ENCODE measurements at places on chromosomes 4 and X. TPM values are rescaled to one million over a fixed set of nuclear protein-coding genes. Genes with fewer than 3 reads are reported as not detected.

DNA sequence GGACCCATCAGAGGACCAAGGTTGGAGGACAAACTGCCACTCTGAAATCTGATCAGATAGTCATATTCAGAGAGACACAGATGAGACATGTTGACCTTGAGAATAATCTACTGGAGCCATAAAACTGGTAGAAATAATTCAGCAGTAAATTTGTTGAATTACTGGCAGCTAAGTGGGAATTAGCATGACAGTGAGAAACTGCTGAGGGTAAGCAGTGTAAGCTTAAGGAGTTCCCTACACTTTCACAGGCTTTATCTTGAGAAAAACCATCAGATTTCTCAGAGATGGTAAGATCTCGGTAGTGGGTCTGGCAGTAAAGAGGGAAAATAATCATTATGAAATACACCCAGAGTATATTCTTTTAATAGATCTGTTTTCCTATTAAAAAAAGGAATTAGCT is 213.7 kb downstream of the TECRL start:
- H3K4me3 ChIP-seq = no peak overlapping the region
- H3K4me1 ChIP-seq = no peaks in the 10 kb centered on the region
- H3K27me3 ChIP-seq = no peaks in the 10 kb centered on the region

GRCh38 chr4:106270736-106271135 is 45.3 kb downstream of the TBCK start:
- H3K27me3 ChIP-seq = no peaks in the 10 kb centered on the region
- H3K4me3 ChIP-seq = no peak overlapping the region
- no peak for DNase-seq
- no peaks in the 10 kb centered on the region for H3K4me1 ChIP-seq
- H3K27ac ChIP-seq = no peak overlapping the region

GRCh38 chr4:38132107-38132673 is 172.0 kb downstream of the PTTG2 start:
- peak overlapping the region; percentile 85 for H3K27ac ChIP-seq
- peaks cover 58% of the 10 kb centered on the region for H3K4me1 ChIP-seq
- H3K4me3 ChIP-seq = peak overlapping the region; percentile 69
- H3K36me3 ChIP-seq = peaks cover 22% of the 10 kb centered on the region

GRCh38 chrX:150773634-150774033 is 80.4 kb downstream of the MTMR1 start:
- no peak overlapping the region for H3K27ac ChIP-seq
- DNase-seq = no peak
- H3K36me3 ChIP-seq = no peaks in the 10 kb centered on the region
- no peak overlapping the region for H3K4me3 ChIP-seq

DNA sequence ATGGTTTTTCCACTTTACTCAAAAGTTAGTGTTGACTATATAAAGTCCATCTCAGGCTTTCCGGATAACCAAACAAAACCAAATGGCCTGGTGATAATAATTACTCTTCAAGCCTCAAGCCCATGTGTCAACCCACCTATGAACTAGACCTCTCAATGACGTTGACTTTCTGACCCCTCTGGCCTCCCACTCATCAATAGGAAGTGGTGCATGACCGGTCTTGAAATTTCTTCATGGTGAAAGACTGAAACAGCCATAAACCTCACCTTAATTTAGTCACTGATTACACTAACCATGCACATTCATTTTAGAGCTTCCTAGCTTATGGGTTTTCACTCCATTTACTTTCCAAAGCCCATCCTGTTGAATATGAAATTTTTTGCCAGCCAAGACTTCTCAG is 276.0 kb downstream of the KLHL13 start:
- H3K4me1 ChIP-seq = no peaks in the 10 kb centered on the region
- no peak for DNase-seq
- H3K4me3 ChIP-seq = no peak overlapping the region
- H3K27me3 ChIP-seq = no peaks in the 10 kb centered on the region
- H3K27ac ChIP-seq = no peak overlapping the region
- H3K36me3 ChIP-seq = no peaks in the 10 kb centered on the region

GABRQ gene
- total RNA-seq = not detected

DNA sequence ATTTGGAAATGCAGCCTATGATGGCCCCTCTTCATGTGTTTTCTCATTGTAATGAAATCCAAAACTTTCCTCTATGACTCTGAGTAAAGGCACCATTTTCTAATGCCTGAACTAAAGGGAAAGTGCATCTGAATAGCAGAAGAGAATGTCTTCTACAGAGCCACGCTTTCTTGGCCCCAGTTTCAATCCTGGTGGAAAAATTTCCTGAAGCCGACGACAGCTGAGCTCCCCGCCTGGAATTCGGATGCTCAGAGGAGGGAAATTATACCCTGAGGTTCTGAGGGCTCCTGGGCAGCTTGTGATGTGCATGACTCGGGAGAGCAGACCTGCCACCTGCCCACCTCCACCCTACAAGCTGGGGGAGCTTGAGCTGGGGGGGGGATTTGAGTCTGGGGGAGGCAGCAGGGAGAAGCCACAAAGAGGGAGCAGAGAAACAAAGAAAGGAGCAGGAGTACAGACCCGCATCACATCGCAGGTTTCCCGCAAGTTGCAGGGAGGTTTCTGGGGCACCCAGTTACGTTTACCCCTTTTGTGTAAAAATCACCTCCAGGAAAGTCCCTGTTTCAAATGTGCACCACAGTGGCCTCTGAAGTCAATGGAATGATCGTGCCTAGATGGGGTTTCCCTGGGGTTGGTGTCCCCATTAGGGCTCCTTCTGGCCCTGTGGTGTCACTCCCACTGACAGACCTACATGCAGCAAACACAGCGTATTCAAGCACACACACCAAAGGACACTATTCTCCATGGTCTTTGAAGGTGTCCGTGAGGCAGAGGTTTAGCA is 145.6 kb upstream of the RBPJ start:
- H3K4me3 ChIP-seq = no peak overlapping the region
- H3K27ac ChIP-seq = peak overlapping the region; percentile 41
- no peak for DNase-seq
- no peaks in the 10 kb centered on the region for H3K36me3 ChIP-seq

IL3RA gene
- 1.2 TPM for total RNA-seq

DNA sequence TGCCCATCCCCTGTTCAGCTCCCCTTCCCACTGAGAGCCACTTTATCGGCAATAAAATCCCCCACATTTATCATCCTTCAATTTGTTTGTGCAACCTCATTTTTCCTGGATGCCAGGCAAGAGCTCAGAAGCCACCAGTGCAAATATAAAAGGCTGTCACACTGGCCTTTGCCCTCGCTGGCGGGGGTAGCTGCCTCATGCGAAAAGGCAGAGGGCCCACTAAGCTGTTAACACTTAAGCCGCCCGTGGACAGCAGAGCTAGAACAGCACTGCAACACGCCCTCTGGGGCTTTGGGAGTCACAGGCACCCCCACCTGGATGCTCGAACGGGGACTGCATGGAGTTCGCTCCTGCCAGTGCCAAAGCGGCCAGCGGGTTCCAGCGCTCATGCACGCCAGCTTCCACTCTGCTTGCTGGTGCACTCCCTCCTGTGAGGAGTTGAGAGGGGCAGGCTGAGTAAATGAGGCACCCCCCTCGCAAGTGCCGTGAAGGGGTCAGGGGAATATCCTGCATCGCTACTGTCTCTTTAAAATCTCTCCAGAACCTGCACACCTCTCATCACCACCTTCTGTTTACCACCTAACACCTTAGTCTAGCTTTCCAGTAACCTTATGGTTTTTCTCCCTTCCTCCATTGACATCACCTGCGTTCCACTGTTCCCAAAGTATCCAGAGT is 99.5 kb downstream of the SORBS2 start:
- H3K4me3 ChIP-seq = no peak overlapping the region
- DNase-seq = no peak
- H3K27ac ChIP-seq = no peak overlapping the region
- no peaks in the 10 kb centered on the region for H3K4me1 ChIP-seq
- no peaks in the 10 kb centered on the region for H3K36me3 ChIP-seq
